ENCODE measurements at places on chromosomes 16 and 17.

GRCh38 chr17:75370286-75370915 is 35.1 kb downstream of the GRB2 start:
- no peak for DNase-seq

DNA sequence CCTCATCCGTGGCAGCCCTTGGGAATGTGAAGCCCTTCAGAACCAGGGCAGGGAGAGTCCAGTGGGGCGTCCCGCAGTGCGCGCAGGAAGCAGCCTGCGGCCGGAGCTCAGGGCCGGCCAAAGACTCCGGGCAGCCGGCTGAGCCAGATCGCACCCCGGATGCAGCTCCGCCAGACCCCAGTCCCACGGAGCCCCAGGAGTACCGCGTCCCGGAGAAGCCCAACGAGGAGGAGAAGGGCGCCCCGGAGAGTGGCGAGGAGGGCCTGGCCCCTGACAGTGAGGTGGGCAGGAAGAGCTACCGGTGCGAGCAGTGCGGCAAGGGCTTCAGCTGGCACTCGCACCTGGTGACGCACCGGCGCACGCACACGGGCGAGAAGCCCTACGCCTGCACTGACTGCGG is 6.9 kb downstream of the ZNF205 start:
- no peak for DNase-seq

- DNase-seq = peak; percentile 96
These were observed 15.2 kb downstream of the GALK1 start for GRCh38 chr17:75749545-75750389.

- DNase-seq = no peak
These were observed 7.2 kb upstream of the CD68 start for GRCh38 chr17:7572338-7572587.

DNA sequence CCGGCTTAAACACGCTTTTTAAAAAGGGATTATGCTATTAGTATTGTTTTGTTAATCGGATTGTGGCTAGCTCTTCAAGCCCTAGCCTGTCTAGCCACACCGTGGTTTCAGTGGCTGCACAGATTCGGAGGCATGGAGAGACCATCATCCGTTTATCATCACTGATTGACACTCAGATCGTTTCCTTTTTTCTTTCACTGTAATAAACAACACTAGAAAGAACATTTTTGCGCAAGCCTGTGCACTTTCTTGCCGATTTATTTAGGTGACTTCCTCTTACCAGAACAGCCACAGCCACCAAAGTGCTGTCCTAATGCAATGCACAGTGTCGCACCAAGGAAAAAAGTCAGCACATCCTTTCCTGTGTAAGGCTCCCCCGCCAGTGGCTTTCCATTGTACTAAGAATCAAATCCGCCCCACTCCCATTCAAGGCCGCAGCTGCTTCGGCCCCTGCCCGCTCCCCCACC is 78.2 kb downstream of the CRISPLD2 start:
- DNase-seq = no peak

GRCh38 chr17:80422276-80422675 is 7.3 kb downstream of the ENDOV start:
- peak; percentile 71 for DNase-seq

DNA sequence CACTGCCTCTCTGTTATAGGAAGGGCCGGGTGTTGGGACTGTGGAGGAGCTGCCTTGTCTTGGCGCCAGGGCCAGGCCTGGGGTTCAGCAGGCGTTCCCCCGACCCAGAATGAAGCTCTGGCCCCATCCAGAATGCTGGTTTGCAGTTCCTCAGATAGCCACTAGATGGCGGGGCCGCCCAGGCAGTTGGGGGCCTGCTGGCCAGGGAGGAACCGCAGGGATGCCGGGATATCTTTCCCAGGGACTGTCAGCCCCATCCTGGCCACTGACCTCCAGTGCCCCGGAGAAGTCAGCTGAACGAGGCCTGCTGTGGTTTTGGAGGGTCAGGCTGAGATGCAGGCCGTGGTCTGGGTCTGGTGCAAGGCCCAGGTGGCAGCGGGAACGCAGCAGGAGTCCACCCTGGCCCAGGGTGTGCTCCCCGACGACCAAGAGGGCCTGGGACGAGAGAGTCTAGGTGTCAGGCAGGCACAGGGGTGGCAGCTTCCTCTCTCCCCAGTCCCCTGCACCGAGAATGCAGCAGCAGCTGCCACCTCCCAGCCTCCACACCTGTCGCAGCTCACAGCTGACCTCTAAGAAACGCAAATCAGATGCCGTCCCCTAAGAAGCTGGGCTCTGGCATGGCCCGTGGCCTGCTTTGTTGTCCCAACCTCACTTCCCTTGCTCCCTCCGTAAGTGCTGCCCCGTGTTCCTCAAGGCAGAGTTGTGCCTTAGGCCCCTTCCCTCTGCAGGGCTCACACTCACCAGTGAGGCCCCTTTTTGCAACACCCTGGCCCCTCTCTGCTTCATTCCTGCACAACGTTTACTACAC is 51.2 kb downstream of the RMI2 start:
- DNase-seq = peak; percentile 94

DNA sequence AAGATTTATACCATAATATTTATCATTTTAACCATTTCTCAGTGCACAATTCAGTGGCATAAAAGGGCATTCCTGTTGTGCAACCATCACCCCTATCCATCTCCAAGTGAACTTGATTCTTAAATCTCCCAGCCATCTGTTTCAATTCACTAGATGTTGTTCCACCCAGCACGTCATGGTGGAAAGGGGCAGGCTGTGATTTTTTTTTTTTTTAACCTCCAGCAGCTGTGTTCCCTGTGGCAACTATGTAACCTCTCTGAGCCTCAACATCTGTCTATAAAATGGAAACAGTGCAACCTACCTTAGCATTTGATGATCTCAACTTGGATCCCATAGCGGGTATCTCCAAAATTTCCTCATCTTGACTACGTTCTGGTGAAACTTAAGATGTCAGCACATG is 604.5 kb downstream of the WWOX start:
- no peak for DNase-seq

DNA sequence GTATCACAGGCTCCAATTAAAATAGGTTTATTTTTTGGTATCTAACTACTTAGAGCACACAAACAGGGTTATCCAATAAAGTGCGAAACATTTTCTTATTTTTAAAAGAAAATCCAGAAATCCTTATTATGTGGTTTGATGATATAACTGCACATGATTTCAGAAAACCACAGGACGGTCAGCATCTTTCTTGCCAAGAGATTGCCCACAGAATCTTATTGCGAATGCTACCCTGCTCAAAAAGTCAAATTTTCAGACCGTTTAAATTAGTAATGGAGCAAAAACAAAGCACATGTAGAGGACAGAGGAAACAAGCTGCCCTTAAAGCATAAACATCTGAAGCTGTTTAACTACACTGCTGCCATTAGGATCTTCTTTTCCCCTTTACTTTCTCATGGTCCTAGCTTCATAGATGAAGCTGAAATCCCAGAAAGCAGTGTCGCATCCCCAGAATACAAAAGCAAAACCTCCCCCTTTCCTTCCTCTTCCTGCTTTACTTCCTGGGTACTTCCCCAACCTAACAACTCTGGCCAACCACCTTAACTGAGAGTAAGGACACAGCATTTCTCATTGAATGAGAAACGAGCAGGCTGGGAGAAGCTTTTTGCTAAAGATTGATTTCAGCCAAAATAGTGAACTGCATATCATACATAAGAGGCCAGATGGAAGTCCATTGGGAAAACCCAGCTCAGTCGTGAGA is 43.7 kb downstream of the CMTM4 start:
- no peak for DNase-seq

DNA sequence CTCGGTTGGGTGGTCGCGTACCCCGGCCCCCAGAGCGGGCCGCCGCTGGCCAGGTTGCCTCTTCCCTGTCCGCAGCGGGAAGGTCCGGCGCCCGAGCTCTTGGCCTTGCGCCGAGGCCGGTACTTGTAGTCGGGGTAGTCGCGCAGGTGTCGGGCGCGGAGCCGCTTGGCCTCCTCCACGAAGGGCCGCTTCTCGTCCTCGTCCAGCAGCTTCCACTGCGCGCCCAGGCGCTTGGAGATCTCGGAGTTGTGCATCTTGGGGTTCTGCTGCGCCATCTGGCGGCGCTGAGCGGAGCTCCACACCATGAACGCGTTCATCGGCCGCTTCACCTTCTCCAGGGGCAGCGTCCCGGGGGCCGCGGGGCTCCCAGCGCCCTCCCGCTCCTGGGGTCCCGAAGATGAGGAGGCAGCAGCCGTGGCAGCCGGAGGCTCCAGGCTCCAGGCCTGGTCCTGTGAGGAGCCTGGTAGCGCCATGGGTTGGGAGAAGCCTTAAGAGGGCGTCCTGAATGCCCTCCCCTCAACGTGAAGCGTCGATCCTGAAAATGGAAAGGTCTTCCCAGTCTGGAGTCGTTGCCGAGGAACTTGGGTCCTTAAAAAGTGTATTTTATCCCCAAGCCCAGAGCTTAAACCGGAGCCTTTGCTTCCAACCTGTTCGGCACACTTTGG is 558 bp downstream of the SOX15 start:
- peak; percentile 96 for DNase-seq

- no peak for DNase-seq
These were observed at the start of gene NHERF2 for GRCh38 chr16:2026461-2027023. Gene NHERF2, plus strand, starts transcription at chr16:2026902. Its CDS starts 104 bp downstream, at chr16:2027006.

GRCh38 chr17:10716218-10716617 is 13.6 kb downstream of the TMEM220 start:
- no peak for DNase-seq

DNA sequence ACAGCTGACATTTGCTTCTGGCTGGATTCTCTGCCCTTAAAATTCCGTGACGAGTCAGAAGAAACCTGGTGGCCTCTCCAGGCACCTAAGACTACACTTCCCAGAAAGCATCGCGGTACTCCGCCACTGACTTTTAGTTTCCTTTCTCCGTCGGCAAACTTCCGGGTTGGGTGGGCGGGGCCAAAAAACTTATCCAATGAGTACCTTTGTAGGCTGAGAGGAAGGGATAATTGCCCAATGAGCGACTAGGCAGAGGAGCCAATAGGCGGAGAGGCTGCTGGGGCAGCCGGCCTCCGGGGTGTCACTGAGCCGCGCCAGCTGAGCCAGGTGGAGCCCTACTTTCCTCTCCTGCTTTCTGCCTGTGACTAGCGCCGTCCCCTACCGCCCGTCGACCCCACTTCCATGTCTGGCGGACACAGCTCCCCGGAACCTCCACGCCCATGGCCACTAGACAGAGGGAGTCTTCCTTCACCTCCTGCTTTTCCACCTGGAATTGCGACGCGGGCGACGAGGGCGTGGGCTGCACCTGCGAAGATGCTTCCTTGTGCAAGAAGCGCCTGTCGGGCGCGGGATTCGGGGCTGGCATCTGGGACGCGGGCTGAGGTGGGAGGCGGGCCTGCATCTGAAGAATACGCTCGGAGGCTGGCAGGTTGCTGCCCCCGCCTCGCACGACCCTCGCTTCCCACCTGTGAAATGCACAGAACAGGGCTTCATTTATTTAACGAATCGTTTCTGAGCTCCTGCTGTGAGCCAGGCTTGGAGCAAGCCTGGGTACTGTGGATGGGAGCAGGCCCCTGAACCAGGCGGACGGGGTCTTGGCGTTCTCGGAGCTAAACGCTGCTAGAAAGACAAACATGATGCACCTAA is 16.5 kb upstream of the ARHGAP17 start:
- DNase-seq = peak; percentile 93

DNA sequence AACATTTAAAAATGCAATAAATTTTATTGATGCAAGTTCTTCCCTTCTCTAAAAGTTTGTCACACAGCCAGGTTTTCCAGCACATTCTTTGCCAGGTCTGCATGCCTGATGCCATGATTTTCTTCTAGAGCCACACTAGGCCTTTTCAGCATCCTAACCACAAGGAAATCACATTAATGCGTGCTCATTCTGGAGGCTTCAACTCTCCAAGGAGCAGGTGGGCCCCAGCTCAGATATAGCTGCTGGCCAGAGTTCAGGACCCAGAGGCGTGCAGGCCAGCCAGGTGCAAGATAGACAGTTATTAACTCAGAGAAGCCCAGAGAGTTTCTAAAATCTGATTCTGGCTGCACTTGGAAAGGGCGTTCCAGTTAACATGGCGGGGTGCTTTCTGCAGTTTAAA is 124.5 kb upstream of the MAF start:
- no peak for DNase-seq

GRCh38 chr16:68492543-68493411 is 44.5 kb upstream of the SMPD3 start:
- peak; percentile 66 for DNase-seq

GRCh38 chr16:58732545-58733247 is 1.4 kb downstream of the GOT2 start:
- DNase-seq = no peak

GRCh38 chr16:24509536-24509935 is 29.8 kb upstream of the RBBP6 start:
- no peak for DNase-seq

DNA sequence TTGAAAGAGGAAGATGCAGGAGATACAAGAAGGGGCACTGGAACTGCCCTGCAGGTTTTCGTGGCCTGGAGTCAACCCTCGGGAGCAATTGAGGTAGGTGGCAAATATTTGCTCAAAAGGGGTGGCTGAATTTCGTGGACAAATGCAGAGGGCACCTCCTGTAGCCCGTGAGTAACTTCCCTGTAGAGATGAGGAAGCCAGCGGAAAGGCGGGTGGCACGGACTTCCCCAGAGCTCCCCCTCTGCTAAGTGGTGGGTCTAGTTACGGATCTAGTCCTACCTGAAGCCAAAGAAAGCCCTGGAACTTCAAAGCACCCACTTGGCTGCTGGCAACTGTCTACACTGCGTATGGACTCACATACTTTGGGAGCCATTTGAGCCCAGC is 1.0 kb upstream of the ATP2C2 start:
- DNase-seq = no peak

Data from posterior vena cava (tissue), 2 donors.